ENCODE measurements at places on chromosomes 2 and 18.

GRCh38 chr2:9979977-9980376 lies 28.5 kb downstream of the GRHL1 start:
- DNase-seq = no peak

GRCh38 chr2:38068234-38068633 lies 7.7 kb downstream of the CYP1B1 start:
- peak; percentile 8 for DNase-seq

GRCh38 chr18:11506856-11507255 lies 102.5 kb upstream of the SLC35G4 start:
- no peak for DNase-seq

GRCh38 chr18:58557008-58557435 lies 71.9 kb downstream of the ALPK2 start:
- DNase-seq = no peak

- no peak for DNase-seq
Observed at GRCh38 chr2:10178751-10179150, 56.2 kb downstream of the RRM2 start.

- DNase-seq = no peak
Observed at GRCh38 chr2:71129902-71130151, 202 bp downstream of the MCEE start.

Measured in SK-N-DZ (cell line).